ENCODE measurements at places on chromosomes 3 and 15. TPM values are rescaled to one million over a fixed set of nuclear protein-coding genes. Genes with fewer than 3 reads are reported as not detected.

Gene PCLAF
- total RNA-seq: 37.5 TPM

Gene FBXO22
- 61.1 TPM for total RNA-seq

Gene GHRL
- 0.51 TPM for total RNA-seq

Gene NEK10
- 1.9 TPM for total RNA-seq

Gene VGLL3
- total RNA-seq: not detected

Gene GABRR3
- total RNA-seq: not detected

Gene COL6A5
- total RNA-seq: not detected

Gene A4GNT
- total RNA-seq: not detected

Gene LRRN1
- total RNA-seq: not detected

Gene STOML1
- total RNA-seq: 13.7 TPM

Gene PLSCR2
- total RNA-seq: 0.13 TPM

Gene SLC24A5
- total RNA-seq: not detected

Gene RPP25
- total RNA-seq: 20.0 TPM

Gene LIPH
- total RNA-seq: 0.13 TPM

Gene HYAL3
- 17.5 TPM for total RNA-seq

Gene OR5K4
- not detected for total RNA-seq

Gene FGF12
- 1.0 TPM for total RNA-seq

Gene DNAH1
- total RNA-seq: 1.0 TPM

Gene FSD2
- total RNA-seq: not detected

Gene SLC28A1
- total RNA-seq: under 0.01 TPM

Gene SERINC4
- not detected for total RNA-seq

Gene P2RY1
- 0.51 TPM for total RNA-seq

Gene POLR2H
- 82.8 TPM for total RNA-seq

Gene SNX4
- total RNA-seq: 31.1 TPM

Gene ZNF654
- total RNA-seq: 10.1 TPM

Gene RUVBL1
- total RNA-seq: 37.6 TPM

Gene LMAN1L
- not detected for total RNA-seq

Gene TTLL13
- 0.13 TPM for total RNA-seq

Gene ZMYND10
- 0.25 TPM for total RNA-seq

Gene RAB6B
- total RNA-seq: 0.39 TPM

Gene PLA2G4E
- total RNA-seq: not detected

Gene SLC51A
- total RNA-seq: not detected

Gene EFHB
- not detected for total RNA-seq

Gene LIPC
- total RNA-seq: 0.38 TPM

Gene RAD51
- 3.7 TPM for total RNA-seq

Gene HAUS2
- total RNA-seq: 18.1 TPM

Gene GMNC
- total RNA-seq: not detected

Gene CASR
- total RNA-seq: not detected
